CD4-positive, alpha-beta T cell treated with Interleukin-21 for 1 hour (primary cell): ENCODE measurements at places on chromosomes 2 and 18.

GRCh38 chr2:104425850-104426595, 427.9 kb upstream of the POU3F3 start:
- DNase-seq, result no peak

DNA sequence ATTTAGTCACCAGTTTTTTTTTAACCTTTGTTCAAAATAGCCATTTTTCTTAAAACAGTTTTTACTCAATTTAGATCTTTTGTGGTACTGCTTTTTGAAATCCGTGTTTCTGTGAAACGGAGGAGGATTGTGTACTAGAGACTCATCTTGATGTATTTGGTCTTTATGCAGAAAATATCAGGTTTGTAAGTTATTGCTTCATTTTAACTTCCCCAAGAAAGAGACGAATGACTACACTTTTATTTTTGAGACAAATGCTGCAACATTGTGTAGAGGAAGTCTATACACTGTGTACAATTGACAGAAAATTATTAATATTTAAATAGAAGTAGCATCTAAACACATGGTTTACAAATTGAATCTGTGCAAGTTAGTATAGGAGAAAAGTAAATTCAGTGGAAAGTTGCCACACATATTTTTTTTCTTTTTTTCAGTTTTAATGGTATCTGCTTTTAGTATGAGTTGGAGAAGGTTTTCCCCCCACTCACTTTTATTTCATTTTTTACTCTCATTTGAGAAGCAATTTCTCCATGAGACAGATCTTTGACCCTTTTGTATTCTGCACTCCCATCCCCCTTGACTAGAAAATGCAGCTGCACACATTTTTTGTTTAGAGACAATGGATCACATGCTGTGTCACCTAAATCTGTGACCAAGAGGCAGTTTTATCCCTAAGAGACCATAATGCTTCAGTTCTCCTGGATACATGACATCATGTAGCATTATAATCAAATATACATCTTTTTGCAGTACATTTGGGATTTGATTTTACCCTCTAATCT, 200.8 kb upstream of the STON1 start:
- no peak for DNase-seq

- no peak for DNase-seq
Observed at GRCh38 chr2:115529627-115530026, 1087.2 kb downstream of the DPP10 start.

GRCh38 chr2:219598308-219599078, 836 bp downstream of the STK11IP start:
- DNase-seq, result no peak

- DNase-seq, result no peak
Observed at GRCh38 chr2:66488946-66489345, 54.0 kb downstream of the MEIS1 start.

GRCh38 chr18:8952769-8953760, 149.4 kb upstream of the NDUFV2 start:
- no peak for DNase-seq

DNA sequence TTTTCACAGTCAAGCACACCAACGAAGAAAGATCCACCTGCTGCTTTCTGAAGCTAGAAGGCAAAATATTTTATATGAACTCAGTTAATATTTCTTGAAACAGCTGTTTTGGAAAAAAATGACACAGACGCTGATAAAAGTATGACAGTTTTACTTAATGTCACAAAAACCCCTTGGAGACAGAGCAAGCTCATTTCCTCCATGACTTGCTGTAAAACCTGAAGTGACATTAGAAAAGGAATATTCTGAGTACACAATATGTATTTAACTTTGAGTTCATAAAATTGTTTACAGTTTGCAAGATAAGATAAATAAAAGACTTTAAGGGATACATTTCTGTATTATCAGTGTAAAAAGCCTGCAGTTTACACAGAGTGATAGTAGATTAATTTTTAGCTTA, 105.4 kb downstream of the DSEL start:
- no peak for DNase-seq

DNA sequence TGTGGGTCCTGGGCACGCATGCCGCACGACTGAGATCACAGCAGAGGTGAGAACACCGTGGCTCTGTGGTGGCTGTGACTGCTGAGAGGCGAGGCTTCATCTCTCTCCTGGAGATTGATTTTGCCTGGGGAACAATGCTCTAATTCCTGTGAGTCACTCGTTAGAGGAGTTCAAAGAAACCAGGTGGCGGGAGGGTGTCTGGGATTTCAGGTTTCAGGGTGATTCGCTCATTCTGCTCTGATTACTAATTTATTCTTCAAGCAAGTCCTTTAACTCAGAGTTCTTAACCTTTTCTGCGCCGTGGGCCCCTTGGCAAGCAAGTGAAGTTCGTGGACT, 56.3 kb downstream of the GLI2 start:
- no peak for DNase-seq

GRCh38 chr2:218343591-218343990, 13.1 kb upstream of the CATIP start:
- DNase-seq, result no peak

- peak; percentile 69 for DNase-seq
Observed at GRCh38 chr2:23824777-23825212, 102.1 kb downstream of the ATAD2B start.

- DNase-seq, result no peak
Observed at GRCh38 chr2:222652491-222653255, 3.2 kb downstream of the FARSB start.
